ENCODE measurements at places on chromosomes 7 and 10. TPM values are rescaled to one million over a fixed set of nuclear protein-coding genes. Genes with fewer than 3 reads are reported as not detected.

PRKG1 gene
- total RNA-seq: 0.22 TPM

DPYSL4 gene
- total RNA-seq: not detected

DNA sequence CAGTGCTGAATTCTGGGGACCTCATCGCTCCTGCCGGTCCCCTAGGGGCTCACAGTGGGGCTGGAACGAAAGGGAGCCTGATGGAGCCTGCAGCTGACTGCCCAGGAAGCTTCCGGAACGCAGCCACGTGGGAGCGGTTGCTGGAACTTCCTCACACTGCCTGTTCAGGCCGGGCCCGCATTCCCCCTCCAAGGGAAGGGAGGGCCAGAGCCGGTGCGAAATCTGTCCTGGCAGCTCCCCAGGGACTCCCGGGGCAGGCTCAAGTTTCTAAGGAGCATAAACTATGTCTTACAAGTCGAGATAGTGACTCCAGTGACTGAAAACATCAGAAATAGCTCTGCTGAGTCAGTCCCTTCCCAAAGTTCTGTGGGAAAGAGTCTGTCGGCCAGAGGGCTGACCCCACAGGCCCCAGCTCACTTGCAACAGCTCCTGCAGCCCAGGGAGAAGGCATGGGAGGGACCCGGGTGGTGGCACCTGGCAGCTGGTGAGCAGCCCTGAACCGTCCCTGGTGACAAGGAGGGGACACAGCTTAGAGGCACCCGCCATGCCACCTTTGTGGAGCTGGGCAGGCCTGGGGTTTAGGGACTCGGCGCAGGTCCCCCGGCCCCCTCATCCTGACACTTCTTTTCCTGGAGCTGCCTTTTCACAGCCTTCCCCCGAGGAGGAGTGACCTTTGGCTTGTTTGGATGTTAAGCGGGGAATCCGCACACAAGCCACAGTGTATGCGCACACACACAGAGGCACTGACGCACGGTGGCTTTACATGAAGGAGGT is 47.6 kb downstream of the PDGFA start:
- no peak overlapping the region for H3K4me3 ChIP-seq
- peaks cover 14% of the 10 kb centered on the region for H3K4me1 ChIP-seq
- no peaks in the 10 kb centered on the region for H3K36me3 ChIP-seq

DNA sequence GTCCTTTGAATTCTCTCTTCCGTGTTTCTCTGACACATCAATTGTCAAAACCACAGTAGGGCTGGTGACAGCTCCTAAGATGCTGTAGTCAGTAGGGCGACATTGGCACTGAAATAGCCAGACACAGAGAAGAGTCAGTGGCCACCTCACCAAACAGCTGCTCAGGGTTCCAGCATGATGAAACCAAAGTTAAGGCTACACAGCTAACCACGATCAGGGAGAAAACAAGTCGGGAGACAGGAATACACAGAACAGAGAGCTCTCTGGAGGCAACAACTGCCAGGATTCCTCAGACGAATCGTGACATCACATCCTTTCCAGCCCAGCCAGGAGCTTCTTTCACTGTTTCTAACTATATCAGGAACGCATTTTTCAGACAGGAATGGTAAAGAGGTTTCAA is 922.2 kb downstream of the SORCS1 start:
- H3K27ac ChIP-seq: no peak overlapping the region
- H3K27me3 ChIP-seq: no peaks in the 10 kb centered on the region
- H3K4me3 ChIP-seq: no peak overlapping the region
- no peak for DNase-seq

DNA sequence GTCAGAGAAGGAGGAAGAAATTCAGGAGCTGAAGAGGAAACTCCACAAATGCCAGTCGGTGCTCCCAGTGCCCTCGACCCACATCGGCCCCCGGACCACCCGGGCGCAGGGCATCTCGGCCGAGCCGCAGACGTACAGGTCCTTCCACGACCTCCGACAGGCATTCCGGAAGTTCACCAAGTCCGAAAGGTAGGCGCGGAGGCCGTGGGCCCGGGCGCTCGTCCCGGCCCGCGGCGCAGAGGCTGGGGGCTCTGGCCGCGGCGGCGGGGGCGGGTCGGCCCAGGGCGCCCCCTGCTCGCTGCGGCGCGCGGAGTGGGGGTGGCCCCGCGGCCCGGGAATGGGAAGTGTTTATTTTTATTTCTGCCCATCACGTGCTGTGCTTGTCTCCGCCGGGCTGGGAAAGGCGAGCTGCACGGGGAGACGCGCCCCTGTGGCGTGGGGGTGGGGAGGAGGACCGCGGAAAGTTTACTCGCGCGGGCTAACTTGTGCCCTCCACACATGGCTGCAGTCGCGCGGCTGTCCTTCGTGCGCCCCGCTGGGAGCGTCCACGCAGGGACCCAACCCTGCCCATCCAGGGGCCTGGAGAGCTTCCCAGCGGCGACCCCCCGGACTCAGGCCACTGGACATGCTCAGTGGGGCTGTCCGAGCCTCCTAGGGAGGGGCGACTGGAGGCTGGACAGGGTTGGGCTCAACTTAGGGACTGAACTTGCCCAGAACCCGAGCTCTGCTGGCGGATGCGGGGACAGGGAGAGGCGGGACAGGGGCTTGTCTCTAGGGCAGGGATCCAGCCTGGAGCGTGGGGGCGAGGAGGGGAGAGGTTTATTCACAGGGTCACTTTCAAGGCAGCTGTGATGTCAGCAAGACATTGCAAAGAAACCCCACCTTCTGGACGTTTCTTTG is 82.6 kb upstream of the PRKG1 start:
- no peaks in the 10 kb centered on the region for H3K36me3 ChIP-seq
- H3K27me3 ChIP-seq: peaks cover 19% of the 10 kb centered on the region
- no peak for DNase-seq
- H3K4me1 ChIP-seq: no peaks in the 10 kb centered on the region

DNA sequence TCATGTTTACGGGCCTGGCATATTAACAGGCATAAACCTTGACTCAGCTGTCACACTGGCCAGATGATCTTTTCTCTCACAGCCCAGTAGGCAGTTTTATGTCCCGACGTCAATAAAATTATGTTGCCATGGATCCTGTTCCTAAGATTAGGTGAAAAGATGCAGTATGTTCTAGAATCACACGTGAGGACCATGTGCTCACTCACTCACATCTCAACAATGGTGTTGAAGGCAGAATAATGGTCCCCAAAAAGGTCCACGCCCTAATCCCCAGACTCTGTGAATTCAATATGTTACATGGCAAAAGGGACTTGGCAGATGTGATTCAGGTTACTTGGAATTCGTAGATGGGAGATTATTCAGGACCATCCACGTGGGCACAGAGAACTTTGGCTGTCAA is 3.5 kb downstream of the DOCK1 start:
- H3K27me3 ChIP-seq: no peaks in the 10 kb centered on the region
- no peak overlapping the region for H3K27ac ChIP-seq
- H3K36me3 ChIP-seq: no peaks in the 10 kb centered on the region
- no peak for DNase-seq

GRCh38 chr10:30542001-30542894 is 87.3 kb downstream of the LYZL2 start:
- H3K27ac ChIP-seq: peak overlapping the region; percentile 56
- no peaks in the 10 kb centered on the region for H3K27me3 ChIP-seq
- no peak overlapping the region for H3K4me3 ChIP-seq
- H3K36me3 ChIP-seq: no peaks in the 10 kb centered on the region
- peak; percentile 68 for DNase-seq
- no peaks in the 10 kb centered on the region for H3K4me1 ChIP-seq

CHN2 gene
- total RNA-seq: 0.38 TPM

STAG3 gene
- total RNA-seq: 2.5 TPM

DNA sequence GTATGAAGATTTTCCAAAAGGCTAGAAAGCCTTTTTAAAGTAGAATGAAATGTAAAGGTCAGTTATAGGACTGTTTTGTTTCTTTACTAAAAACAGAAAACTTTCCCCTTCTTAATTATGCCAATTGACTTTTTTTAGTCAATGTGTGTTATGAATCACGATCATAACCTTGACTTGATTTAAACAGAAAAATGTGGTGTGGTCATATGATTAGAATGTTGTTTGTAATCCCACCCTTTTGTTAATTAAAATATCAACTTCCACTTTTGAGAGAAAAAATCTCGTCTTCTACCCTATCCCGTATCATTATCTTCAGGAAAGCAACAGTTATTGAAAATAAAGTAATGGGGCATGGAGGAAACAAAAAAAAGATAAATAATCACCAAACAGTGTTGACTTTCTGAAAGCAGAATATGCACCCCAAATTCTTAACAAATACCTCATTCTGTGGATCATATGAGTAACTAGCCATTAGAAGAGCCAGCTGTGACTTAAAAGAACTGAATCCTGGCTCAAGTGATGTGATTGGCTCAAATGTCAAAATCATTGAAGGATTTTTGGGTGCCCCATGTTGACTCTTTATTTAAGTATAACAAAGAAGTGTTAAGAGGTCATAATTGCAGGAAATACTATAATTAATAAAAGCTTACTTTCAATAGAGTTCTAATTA is 32.3 kb upstream of the SLC16A12 start:
- no peak overlapping the region for H3K4me3 ChIP-seq
- no peak overlapping the region for H3K27ac ChIP-seq
- H3K36me3 ChIP-seq: no peaks in the 10 kb centered on the region

DNA sequence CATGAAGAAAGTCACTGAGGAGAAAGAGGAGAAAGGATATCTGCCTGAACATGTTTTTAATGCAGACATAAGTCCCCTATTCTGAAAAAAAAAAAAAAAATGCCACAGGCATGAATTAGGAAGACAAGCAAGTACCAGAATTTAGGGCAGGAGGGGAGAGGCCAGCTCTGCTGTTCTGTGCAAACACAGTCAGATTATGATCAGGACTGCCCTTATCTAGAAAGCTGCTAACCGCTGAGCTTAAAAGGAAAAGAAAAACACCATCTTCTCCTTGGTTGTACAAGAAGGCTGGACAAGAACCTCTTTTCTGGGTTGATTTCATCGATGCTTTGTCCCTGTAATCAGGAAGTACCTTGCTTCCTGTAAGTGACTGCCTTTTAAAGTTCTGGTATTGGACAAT is 15.3 kb upstream of the PWWP2B start:
- H3K27ac ChIP-seq: no peak overlapping the region
- no peak overlapping the region for H3K4me3 ChIP-seq
- H3K4me1 ChIP-seq: peaks cover 5% of the 10 kb centered on the region
- no peaks in the 10 kb centered on the region for H3K36me3 ChIP-seq
- H3K27me3 ChIP-seq: peaks cover 19% of the 10 kb centered on the region

EEPD1 gene
- total RNA-seq: 0.71 TPM

DNA sequence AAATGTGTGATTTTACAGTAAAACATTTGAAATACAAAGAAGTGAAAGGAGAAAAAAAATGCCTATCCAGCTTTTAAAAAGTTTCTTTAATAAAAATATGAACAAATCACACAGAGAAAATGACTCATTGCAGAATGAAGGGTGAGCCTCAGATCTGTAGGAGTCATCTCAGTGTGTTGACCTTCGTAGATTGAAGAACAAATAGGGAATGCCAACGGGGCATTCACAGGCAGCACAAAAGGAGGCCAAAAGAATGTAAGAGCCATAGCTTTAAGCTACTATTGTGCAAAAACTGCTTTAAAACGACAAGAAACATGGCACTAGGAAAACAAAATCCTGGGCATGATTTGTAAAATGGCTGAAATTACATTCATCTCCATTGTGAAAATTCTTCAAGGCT is 782.7 kb upstream of the CELF2 start:
- H3K36me3 ChIP-seq: no peaks in the 10 kb centered on the region
- no peaks in the 10 kb centered on the region for H3K4me1 ChIP-seq
- no peak overlapping the region for H3K27ac ChIP-seq
- no peaks in the 10 kb centered on the region for H3K27me3 ChIP-seq

GRCh38 chr10:97020452-97021400 is 165.0 kb downstream of the SLIT1 start:
- H3K27ac ChIP-seq: no peak overlapping the region
- no peak for DNase-seq

DNA sequence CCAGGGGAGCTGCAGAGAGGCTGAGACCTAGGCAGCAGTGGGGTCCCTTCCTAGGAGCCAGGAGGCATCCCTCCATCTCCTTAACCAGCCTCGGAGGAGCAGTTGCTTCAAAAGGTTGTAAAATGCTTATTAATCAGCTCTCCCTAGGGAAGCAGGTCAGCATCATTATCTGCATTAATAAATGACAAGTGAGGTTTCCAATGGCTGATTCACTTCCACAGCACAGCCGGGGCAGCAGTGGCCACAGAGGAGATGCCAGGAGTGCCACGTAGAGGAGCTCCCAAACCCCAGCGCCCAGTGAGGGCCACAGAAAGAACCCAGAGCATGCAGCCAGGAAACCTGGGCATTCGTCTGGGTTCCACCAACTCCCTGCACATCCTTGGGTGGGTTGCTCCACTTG is 8.2 kb upstream of the NPFFR1 start:
- H3K4me1 ChIP-seq: peaks cover 7% of the 10 kb centered on the region
- no peak for DNase-seq
- no peaks in the 10 kb centered on the region for H3K36me3 ChIP-seq
- peaks cover 15% of the 10 kb centered on the region for H3K27me3 ChIP-seq
- no peak overlapping the region for H3K4me3 ChIP-seq

- peaks cover 2% of the 10 kb centered on the region for H3K27me3 ChIP-seq
- H3K4me1 ChIP-seq: no peaks in the 10 kb centered on the region
- no peak for DNase-seq
Observed at GRCh38 chr10:99467236-99467999, 37.0 kb upstream of the GOT1 start.

- H3K27ac ChIP-seq: no peak overlapping the region
- H3K36me3 ChIP-seq: no peaks in the 10 kb centered on the region
- H3K27me3 ChIP-seq: no peaks in the 10 kb centered on the region
- H3K4me1 ChIP-seq: no peaks in the 10 kb centered on the region
Observed at GRCh38 chr7:8561449-8561848, 128.0 kb downstream of the NXPH1 start.

GRCh38 chr10:14806318-14806717 is 31.5 kb downstream of the CDNF start:
- no peak overlapping the region for H3K4me3 ChIP-seq
- H3K36me3 ChIP-seq: no peaks in the 10 kb centered on the region
- no peak for DNase-seq
- no peak overlapping the region for H3K27ac ChIP-seq

DNA sequence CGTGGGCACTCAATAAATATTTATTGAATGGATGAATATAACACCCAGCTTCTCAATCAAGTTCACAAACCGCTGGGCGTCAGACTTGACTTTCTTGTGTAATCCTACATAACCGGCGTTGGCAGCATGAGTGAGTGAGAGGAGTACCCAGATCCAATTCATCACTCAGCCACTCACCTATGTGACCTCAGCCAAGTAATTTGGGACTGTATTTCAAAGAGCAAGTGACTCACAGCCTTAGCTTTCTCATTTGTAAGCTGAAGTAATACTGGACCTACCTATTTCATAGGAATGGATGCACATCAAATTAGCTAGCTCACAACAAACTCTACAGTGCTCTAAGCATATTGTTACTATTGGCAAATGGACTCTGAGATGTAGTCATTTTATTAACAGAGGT is 53.8 kb upstream of the FAM204A start:
- no peak overlapping the region for H3K4me3 ChIP-seq
- no peaks in the 10 kb centered on the region for H3K4me1 ChIP-seq

NME8 gene
- total RNA-seq: not detected

- H3K4me3 ChIP-seq: no peak overlapping the region
- no peaks in the 10 kb centered on the region for H3K27me3 ChIP-seq
- H3K4me1 ChIP-seq: peaks cover 12% of the 10 kb centered on the region
- DNase-seq: no peak
Observed at GRCh38 chr7:4809091-4809591, 33.7 kb downstream of the AP5Z1 start.

GRCh38 chr7:19405541-19405940 is 260.3 kb upstream of the FERD3L start:
- H3K36me3 ChIP-seq: no peaks in the 10 kb centered on the region
- no peaks in the 10 kb centered on the region for H3K27me3 ChIP-seq
- H3K4me1 ChIP-seq: no peaks in the 10 kb centered on the region
- no peak overlapping the region for H3K4me3 ChIP-seq

PVRIG gene
- 0.64 TPM for total RNA-seq

GRCh38 chr10:127374901-127375300 is 174.2 kb upstream of the NPS start:
- no peak overlapping the region for H3K4me3 ChIP-seq
- H3K27me3 ChIP-seq: no peaks in the 10 kb centered on the region
- DNase-seq: no peak

All from K562 (cell line).